ENCODE measurements at places on chromosomes 7 and 10. TPM values are rescaled to one million over a fixed set of nuclear protein-coding genes. Genes with fewer than 3 reads are reported as not detected.

GRCh38 chr10:124903111-124903510 is 38.8 kb upstream of the ZRANB1 start:
- peak; percentile 86 for DNase-seq

DNA sequence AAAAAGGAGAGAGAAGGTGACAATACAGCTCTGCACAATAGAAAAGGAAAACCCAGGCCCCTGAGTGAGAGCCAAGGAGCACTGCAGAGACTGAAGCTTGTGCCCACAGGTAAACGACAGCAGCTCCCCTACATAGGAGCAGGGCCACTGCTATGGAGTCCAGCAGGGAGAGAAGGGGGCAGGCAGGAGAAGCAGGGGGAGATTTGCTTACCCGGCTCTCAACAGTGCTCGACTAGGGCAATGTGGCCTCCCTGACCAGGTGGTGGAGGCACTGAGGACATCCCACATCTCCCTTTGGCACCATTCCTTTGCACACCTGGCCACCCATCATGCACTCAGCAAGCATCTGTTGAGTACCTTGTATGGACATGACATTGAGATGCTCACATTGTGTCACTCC is 153.0 kb downstream of the EVX1 start:
- DNase-seq = no peak

The TUBAL3 gene
- not detected for total RNA-seq

The ANKRD2 gene
- total RNA-seq = not detected

- no peak for DNase-seq
Measured at GRCh38 chr10:28276384-28276783, 26.5 kb downstream of the MPP7 start.

The OPN4 gene
- total RNA-seq = not detected

- DNase-seq = no peak
Measured at GRCh38 chr10:124436191-124436638, 13.6 kb downstream of the NKX1-2 start.

The TRIM73 gene
- total RNA-seq = 5.2 TPM

Measured in ascending aorta (tissue), 2 donors.